Left cardiac atrium (tissue), 4 donors: ENCODE measurements at places on chromosomes 11 and 22. TPM values are rescaled to one million over a fixed set of nuclear protein-coding genes. Genes with fewer than 3 reads are reported as not detected.

DNA sequence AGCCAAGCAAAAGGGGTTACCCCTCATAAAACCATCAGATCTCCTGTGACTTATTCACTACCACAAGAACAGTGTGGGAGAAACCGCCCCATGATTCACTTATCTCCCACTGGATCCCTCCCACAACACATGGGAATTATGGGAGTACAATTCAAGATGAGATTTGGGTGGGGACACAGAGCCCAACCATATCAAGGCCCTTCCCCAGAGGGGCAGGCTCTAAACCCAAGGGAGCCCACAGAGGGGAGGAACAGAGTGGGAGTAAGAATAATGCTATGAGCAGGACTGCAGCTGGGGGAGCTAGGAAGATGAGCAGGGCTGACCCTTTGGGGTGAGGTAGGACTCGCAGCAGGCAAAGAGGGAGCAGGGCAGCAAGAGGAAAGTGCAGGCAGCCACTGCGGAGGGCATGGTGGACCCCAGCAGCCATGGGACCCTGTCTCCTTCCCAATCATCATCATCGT lies 59.3 kb downstream of the CD82 start:
- DNase-seq = no peak

- peak; percentile 90 for DNase-seq
Observed at GRCh38 chr11:64971421-64972233, at the start of gene MAJIN. TSS of gene MAJIN (minus strand) at chr11:64972108. CDS start at chr11:64959405, 12,703 bp downstream.

DNA sequence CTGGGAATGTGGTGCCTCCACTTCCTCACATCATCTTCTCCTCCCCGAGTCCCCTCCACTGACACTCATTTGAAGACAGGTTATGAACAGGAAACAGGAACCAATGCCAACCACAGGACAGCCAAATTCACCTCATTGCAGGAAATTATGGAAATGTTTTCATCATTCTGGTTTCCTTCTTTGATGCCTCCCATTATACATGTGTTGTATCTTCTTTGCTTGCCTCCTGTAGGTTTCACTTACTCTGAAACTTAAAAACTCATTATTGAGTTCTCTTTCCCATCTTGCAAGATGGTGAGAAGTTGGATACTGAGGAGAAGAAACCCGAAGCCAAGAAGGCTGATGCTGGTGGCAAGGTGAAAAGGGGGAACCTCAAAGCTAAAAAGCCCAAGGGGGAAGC lies 108.5 kb downstream of the PHF21B start:
- DNase-seq = no peak

DNA sequence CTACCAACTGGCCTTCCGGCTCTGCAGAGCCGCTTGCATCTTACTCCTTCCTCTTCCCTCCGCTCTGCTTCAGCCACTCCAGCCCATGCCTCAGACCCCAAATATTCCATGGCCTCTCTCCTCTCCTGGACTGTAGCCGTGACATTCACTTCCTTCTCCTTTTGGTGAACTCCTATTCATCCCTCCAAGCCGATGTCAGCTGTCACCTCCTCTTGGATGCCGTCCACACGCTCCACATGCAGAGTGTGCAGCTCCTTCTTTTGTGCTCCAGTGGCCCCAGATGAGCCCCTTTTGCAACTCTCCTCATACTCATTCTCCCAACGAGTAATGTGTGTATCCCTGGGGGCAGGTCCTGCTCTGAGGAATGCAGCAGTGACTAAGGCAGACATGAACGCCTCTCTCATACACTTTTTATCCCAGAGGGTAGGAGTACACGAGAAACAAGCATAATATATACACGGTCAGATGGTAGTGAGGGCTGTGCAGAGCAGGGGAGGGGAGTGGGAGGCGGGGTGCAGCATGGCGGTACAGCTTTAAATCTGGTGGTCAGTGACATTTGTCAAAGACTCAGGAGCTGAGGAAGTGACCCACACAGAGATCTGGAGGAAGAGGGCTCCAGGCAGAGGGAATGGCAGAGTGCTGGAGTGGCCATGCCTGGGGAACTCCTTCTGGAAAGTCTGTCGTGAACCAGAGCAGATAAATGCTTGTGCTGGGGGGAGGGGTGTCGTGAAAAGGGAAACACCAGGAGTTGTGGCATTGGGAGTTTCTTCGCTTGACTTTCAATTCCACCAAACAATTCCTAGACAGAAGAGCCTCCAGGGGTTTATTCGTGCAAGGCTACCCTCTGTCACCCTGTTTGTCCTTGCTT lies 83.8 kb upstream of the ATXN10 start:
- peak; percentile 4 for DNase-seq

GRCh38 chr22:19565382-19566278 lies 41.4 kb upstream of the CLDN5 start:
- no peak for DNase-seq

DNA sequence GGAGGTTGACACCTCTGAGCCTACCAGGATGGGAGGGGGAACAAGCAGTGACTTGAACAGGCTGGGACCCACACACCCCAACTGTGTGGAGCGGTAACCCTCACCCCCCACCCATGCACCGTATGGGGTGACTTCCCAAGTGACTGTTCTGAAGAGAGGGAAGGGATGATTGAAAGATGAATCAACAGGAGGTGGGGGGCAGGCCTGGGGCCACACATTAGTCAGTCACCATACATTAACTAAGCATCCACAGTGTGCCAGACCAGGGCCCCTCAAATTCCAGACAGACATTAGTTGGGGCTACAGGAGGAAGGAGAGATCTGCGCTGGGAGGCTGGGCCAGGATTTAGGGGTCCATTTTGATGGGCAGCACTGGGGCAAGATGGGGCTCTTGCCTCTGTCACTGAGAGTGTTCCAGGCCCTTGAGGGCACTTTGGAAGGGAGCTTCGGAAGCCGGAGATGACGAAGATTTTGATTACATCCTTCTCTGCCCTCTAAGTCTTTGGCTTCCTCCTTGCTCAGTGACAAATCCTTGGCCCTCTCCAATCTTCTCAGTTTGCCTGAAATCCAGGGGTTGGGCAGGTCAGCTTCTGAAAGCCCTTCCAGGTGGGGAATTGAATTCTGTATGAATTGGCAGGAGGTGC lies 966 bp downstream of the SMTN start:
- DNase-seq = peak; percentile 25

- no peak for DNase-seq
Observed at GRCh38 chr11:92770981-92771380, 198.5 kb upstream of the MTNR1B start.

DNA sequence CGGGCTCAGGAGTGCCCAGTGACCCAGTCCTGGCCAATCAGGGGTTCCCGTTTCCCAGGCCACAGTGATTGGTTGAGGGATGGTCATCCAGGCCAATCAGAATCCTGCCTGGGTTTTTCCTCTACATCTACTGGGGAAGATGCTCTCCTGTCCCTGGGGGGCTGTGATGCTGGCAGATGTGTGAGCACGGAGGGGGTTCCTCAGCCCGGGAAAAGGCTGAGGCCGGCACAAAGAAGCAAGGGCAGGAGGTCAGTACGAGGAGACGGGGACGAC lies 171.2 kb downstream of the CTTN start:
- DNase-seq = no peak

DNA sequence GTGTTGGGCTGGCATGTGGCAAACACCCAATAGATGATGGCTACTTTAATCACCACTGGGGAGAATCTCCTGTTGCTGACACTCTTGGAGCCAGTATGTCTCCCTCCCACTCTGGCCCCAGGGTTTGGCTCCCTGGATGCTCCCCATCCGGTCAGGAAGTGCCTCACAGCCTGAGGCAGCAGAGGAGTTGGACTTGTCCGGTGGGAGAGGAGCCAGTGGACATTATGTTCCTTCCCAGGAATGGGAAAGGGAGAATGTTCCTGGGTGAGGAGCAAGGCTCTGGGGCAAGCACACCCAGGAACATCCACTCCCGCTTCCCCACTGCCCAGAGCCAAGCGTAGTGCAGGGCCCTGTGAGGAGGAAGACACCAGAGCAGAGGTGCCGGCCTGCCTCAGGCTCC lies 84.6 kb upstream of the NAV2 start:
- peak; percentile 87 for DNase-seq

GRCh38 chr11:132450631-132451030 lies 1080.2 kb downstream of the NTM start:
- DNase-seq = no peak

- peak; percentile 43 for DNase-seq
Observed at GRCh38 chr11:67289651-67290479, 762 bp downstream of the ANKRD13D start.

GRCh38 chr22:38788021-38788816 lies 5.7 kb downstream of the DNAL4 start:
- peak; percentile 58 for DNase-seq

GRCh38 chr11:102727890-102728289 lies 3.1 kb upstream of the MMP8 start:
- no peak for DNase-seq

- no peak for DNase-seq
Observed at GRCh38 chr11:12998336-12998735, 10.8 kb upstream of the RASSF10 start.

GRCh38 chr11:35114906-35115687 lies 23.9 kb upstream of the CD44 start:
- no peak for DNase-seq

- no peak for DNase-seq
Observed at GRCh38 chr11:13767471-13767870, 99.0 kb downstream of the FAR1 start.

DNA sequence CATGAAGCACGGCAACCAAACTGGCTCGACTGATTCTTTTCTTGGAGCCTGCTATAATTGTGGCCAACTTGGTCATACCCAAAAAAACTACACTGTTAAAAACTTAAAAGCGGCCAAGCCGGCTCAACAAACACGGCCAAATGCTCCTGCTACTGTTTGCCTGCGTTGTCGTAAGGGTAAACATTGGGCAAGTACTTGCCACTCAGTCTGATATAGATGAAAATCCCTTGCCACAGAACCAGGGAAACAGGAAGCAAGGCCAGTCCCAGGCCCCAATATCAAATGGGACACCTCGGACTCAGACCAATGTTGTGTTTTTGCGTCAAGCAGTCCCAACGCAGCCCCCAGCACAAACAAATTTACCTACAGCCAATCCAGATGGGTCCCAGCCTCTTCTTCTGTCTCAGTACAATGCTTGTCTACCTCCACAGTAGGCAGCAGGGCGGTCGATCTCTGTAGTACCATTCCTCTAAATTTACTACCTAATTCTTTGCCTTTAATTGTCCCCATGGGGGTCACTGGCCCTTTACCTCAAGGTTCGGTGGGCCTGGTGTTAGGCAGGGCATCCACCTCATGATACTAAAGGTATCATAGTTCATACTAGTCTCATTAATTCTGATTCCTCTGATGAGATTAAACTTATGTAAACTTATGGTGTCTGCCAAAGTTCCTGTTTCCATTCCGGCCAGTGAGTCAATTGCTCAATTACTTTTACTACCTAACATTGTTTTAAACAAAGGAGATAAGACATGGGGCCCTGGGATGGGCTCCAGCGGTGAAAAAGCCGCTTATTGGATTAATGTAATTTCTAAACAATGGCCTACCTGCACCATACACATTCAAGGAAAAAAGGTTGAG lies 3.7 kb upstream of the COMT start:
- peak; percentile 10 for DNase-seq

- no peak for DNase-seq
Observed at GRCh38 chr11:134944986-134945385, 532.9 kb upstream of the B3GAT1 start.

DNA sequence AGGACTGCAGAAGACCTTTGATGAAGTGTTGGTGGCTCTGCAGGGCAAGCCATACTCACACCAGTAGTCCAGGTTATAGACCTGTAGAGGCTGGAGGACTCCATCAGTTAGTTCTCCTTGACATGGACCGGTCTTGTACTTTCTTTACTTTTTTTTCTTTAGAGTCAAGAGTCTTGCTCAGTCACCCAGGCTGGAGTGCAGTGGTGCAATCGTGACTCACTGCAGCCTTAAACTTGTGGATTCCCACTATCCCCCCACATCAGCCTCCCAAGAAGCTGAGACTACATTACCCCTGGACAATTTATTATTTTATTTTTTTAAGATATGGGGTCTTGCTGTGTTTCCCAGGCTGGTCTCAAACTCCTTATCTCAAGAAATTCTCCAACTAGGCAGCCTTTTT lies 49.6 kb upstream of the E2F8 start:
- DNase-seq = no peak

DNA sequence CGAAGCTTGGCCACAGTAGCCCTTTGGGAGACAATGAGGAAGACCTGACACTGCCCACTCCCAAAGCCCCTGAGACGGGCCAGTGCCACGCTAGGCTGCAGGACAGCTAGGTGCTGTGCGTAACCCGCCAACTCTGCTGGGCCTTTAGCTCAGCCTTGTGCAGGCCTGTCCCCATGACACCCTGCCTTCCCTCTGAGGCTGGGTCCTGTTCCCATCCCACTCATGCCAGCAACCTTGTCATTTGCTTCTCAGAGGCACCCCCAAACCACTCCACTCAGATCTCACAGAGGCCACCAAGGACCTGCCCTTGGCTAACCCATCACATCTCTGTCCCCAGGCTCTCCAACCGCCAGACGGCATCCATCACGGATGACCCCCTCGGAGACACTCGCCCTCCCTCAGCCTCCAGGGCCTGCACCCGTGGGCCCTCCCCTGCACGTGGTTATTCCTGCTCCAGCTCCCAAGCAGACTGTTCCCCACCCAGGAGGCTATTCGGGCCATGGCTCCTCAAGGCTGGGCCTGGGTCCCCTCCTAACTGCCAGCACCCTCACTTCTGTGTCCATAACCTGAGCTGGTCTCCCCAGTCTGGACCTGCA lies 11.1 kb downstream of the CELSR1 start:
- no peak for DNase-seq

DNA sequence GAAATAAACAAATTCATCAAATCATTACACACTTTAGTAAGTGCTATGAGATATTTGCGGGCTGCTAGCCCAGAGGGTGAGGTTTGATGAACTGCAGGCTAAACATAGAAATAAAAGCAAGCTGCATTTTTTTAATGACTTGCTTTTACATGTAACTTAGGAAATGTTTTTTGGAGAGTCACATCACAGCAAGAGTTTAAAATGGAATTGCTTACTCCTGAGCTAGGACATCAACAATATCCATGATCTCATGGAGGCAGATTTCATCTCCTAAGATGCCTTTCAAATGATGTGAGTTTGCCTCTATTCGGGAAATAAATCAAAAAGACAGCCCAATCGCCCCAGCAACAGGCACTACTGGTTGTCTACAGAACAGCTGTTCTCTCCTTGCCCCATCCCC lies 73.4 kb upstream of the CD44 start:
- DNase-seq = no peak

Gene CLTCL1
- total RNA-seq = 16.0 TPM

Gene BTBD18
- total RNA-seq = not detected

Gene SLC22A6
- total RNA-seq = not detected

Gene CRYBB2
- total RNA-seq = 0.29 TPM

Gene C22orf31
- total RNA-seq = not detected

Gene SCGB1D2
- total RNA-seq = 1.2 TPM

Gene DCPS
- total RNA-seq = 11.3 TPM

Gene OR2AG1
- total RNA-seq = not detected

Gene PNPLA5
- total RNA-seq = not detected

Gene PDE3B
- total RNA-seq = 17.8 TPM

Gene AIFM3
- total RNA-seq = 2.4 TPM

Gene IFITM10
- total RNA-seq = 0.76 TPM

Gene HPX
- 0.38 TPM for total RNA-seq

Gene ADAMTS15
- total RNA-seq = 32.0 TPM

Gene PPFIBP2
- 25.5 TPM for total RNA-seq

Gene CD6
- 0.65 TPM for total RNA-seq

Gene MFRP
- total RNA-seq = not detected
